CD4-positive, alpha-beta T cell treated with Interleukin-4 for 1 hour (primary cell): ENCODE measurements at places on chromosomes 1 and 21.
A peak's percentile ranks its signal among the peaks of the same experiment; 100 is the strongest.

- DNase-seq: peak; percentile 15
Measured at GRCh38 chr1:20322081-20322824, 31.6 kb downstream of the VWA5B1 start.

- no peak for DNase-seq
Measured at GRCh38 chr21:42146273-42146805, 72.6 kb upstream of the ABCG1 start.

GRCh38 chr1:109773203-109773899 is 9.6 kb upstream of the EPS8L3 start:
- DNase-seq: peak; percentile 82

DNA sequence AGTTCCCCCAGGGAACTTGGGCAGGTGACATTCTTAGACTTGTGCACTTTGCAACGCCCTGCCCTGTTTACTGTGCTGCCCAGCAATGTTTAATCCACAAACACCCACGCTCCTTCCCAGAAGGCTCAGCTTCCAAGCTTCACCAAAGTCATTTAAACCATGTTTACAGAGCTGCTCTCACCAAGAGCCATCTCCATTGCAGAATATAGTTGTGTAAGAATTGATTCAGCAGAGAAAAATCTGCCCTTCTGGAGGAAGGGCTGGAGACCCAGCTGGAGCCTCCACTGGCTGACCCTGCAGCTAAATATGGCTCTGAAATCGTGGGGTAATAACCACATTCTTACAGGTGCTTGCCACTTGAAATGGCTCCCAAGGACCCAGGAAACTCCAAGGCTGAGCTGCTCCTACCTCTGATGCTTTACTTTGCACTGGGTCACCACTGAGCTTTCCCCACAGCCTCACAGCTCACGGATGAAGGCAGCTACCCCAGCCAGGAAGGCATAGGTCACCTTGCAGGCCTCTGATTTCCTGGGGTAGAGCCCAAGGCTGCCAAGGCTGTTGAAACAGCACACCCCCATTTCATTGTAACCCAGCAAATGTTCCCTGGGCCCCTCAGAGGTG is 8.7 kb downstream of the CAPN2 start:
- no peak for DNase-seq

DNA sequence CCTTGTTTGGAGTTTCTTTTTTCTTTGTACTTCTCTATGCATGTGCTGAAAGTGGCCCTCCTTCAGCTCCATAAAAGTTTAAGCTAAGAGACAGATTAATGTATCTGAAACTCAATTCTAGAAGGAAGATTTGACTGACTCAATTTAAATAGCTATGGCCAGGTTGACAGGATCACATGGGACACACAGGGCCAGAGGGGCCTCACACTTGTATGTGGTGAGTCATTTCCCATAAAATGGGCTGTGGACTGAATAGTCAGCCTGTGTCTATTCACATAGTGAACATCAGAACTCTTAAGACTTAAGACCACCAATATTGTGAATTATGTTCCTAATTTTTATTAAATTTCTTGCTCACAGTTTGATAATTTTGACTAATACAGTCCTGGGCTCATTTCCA is 45.7 kb upstream of the DEPDC1 start:
- DNase-seq: no peak
